ENCODE measurements at places on chromosomes 3 and 15. TPM values are rescaled to one million over a fixed set of nuclear protein-coding genes. Genes with fewer than 3 reads are reported as not detected.

GRCh38 chr3:141942006-141942405 lies 65.6 kb downstream of the ATP1B3 start:
- no peak for DNase-seq

PRKCD gene
- total RNA-seq: 27.3 TPM

DNA sequence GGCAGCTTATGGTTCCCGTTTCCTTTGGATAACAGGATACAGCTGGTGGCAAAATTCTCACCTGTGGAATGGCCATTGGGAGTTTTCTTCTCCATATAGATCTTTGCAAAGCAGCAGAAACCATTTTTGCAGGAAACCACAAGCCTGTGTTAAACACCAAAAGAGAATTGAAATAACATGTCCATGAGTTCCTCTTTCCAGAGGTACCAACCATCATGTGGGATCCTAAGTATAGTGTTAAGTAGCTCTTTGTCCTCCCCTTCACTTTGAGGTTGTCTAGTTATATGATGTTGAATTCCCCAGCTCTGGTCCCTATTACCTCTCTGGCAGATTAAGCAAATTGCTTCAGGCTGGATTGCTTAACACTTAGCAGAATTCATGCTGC lies 94.9 kb downstream of the AKAP13 start:
- DNase-seq: no peak

DNA sequence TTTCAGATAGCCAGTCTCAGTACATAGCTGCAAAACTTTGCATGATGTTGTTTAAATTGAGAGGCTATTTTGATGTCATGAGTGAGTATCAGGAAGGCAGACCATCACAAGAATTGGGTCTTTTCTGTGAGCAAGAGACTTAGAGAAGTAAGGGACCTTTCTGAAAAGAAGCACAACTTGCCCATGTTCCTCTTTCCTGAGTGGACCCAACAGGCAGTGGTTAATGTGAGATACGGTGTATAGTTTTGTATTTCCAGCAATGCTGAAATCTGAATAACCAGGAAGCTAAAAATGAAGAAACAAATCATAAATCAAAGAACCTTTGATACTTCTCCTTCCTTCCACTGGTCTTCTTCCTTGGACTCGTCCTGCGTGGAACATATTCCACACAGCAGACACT lies 25.1 kb downstream of the MCTP2 start:
- DNase-seq: no peak

XRN1 gene
- 34.6 TPM for total RNA-seq

ARMC8 gene
- 47.7 TPM for total RNA-seq

HTR3E gene
- total RNA-seq: not detected

DNA sequence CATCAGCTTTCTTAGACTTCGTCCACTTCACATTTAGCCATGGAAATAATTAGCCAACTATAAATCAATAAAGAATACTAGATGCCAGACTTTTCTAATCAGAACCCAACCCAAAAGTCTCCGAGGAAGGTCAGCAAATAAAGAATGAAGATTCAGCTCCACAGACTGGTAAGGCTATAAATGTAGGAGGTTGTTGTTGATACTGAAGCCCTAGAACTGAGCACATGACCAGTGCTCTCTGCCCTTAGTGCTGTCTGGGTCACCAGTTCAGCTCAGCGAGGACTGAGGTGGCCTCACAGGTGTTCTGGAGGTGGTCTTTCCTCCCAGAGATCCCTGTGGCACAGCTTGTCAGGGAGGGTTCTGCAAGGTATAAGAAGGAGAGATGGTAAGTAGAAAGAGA lies 20.9 kb upstream of the SLC28A2 start:
- DNase-seq: no peak

SYNM gene
- 2.4 TPM for total RNA-seq

GHSR gene
- total RNA-seq: not detected

DNA sequence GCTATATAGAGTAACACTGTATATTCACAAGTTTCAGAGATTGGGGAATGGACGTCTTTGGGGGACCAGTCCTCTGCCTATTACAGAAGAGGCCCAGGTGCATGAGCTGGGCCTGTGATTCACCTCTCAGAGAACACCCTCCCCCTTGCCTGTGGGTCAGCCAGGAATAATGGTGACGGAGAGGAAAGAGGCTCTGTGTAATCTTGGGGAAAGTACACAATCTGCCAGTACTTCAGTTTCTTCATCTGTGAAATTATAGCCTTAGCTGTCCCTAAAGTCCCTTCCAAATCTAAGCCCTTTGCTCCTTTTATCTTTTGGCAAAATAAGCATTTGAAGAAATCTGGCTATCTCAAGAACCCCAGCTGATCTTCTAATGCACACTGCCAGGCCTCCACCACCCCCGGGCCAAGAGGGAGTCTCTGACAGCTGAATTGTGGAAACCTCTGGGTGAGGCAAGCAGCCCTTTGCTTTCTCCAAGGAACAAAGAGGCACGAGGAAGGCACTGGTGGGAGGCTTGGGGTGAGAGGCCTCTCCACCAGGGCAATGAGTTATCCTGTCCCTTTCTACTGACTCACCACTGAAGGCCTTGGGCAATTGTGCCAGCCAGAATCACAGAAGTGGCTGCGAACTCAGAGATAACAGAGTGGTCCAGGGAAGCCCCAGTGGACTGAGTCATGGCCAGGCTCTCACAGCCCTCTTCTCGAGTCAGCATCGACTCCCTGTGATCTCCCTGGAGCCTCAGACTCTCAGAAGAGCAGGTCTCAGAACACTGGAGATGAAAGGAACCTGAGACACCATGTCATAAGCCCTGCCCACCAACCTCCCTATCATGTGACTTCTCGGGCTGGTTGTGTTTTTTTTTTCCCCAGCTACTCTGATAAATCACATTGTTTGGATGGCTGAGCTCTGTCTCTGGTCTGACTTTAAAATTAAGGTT lies 31.8 kb downstream of the CCNL1 start:
- DNase-seq: peak; percentile 76

GRCh38 chr3:52086976-52087663 lies 30.7 kb upstream of the DUSP7 start:
- DNase-seq: no peak

Measured in CD8-positive, alpha-beta memory T cell (primary cell).